ENCODE measurements at places on chromosomes 5 and 9. TPM values are rescaled to one million over a fixed set of nuclear protein-coding genes. Genes with fewer than 3 reads are reported as not detected.

DNA sequence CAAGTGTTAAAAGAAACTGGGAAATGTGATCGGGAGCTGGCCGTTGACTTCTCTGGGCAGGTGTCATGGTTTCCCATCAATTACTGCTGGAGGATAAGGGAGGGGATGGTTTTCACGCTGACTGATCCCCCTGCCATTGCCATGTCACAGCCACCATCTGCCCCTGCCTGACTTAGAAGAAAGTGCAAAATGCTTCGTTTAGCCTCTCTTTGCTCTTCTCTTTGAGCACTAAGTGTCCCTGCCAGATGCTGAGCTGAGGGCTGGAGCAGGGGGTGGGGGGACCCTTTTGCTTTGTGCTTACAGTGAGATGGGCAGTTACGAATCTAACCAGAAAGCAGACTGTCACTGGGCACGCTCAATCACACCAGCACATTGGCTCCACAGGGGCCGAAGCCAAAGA is 138.4 kb upstream of the ALDH1B1 start:
- DNase-seq = no peak

Gene ANXA2R
- total RNA-seq = 1.3 TPM

DNA sequence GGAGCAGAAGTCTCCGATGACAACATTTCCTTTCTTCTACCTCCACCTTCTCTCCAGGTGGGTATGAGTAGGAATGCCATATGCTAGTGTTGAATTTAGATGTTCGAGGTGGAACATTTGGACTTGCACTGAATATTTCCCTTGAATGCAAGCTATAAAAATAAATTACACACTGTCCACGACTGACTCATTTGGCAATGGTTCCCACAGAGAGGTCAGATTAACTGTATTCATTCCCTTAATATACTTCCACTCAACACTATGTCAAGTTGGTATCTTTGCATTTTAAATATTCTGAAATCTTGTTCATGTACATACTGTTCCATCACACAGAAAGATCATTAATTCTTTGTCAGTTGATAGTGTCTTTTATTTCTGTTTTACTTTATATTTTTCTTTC is 222.6 kb upstream of the PIK3R1 start:
- no peak for DNase-seq

GRCh38 chr9:85744480-85744879 is 2.7 kb upstream of the AGTPBP1 start:
- no peak for DNase-seq

DNA sequence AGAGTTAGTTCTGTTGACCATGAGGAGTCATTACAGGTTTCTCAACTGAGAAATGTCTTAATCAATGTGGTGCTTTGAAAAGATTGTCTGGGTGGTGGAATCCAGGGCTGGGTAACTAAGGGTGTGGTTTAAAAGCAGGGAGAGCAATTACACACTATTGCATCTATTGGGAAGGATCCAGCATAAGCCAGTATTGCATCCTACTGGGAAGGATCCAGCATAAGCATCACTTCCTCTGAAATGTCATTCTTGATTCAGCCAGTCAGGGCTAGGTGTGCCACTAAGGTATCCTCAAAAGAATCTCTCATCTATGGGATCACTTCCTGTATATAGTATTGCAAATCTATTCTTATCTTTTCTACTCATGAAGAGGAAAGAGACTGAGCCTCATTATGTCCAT is 38.6 kb downstream of the ELOVL7 start:
- no peak for DNase-seq

Gene SHC3
- 103 TPM for total RNA-seq

Gene PMPCA
- total RNA-seq = 54.5 TPM

Gene PTGES
- 3.3 TPM for total RNA-seq

GRCh38 chr5:177455661-177456590 is 9.3 kb downstream of the PRR7 start:
- DNase-seq = peak; percentile 83

- no peak for DNase-seq
Measured at GRCh38 chr9:98232926-98233325, 22.5 kb downstream of the TBC1D2 start.

DNA sequence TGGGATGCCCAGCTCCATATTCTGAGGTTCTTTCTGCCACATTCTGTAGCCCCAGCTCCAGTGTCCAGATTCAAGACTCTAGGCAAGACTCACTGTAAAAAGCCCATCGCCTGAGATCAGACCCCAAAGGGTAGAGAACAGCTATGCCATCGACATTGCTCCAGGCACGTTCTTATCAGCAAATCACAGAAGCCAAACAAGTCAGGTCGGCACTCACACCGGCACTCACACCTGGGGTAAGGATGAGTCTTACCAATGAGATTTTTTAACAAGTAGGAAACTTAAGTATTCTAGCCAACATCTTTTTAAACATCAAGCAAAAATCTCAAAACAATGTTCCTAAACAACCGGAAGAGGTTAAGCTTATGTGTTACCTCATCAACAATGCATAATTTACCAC is 2.4 kb downstream of the CDKN2AIPNL start:
- no peak for DNase-seq

Gene GHR
- 3.9 TPM for total RNA-seq

DNA sequence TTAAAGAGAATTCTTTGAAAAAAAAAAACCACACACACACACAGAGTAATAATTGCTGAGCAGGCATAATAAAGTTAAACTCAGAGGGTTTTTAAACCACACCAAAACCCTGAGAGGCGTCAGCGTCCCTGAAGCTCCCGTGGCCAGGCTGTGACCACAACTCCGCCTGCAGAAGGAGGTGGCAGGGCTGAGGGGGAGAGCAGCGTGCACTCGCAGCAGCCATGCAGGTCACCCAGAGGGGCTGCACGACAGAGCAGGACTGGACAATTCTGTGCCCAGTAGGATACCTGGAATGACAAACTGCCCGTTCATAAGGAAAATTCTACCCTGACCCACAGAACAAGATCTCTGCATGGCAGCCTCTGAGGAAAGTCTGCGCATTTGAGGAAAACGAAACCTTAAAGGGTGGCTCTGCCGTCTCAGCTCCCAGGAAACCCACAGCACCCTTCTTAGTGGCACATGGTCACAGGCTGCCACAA is 44.0 kb downstream of the ROR2 start:
- DNase-seq = no peak

GRCh38 chr5:58523956-58524355 is 32.7 kb downstream of the GAPT start:
- DNase-seq = no peak

Gene TYRP1
- 1.3 TPM for total RNA-seq

GRCh38 chr5:8239198-8239597 is 370.2 kb downstream of the MTRR start:
- DNase-seq = no peak

DNA sequence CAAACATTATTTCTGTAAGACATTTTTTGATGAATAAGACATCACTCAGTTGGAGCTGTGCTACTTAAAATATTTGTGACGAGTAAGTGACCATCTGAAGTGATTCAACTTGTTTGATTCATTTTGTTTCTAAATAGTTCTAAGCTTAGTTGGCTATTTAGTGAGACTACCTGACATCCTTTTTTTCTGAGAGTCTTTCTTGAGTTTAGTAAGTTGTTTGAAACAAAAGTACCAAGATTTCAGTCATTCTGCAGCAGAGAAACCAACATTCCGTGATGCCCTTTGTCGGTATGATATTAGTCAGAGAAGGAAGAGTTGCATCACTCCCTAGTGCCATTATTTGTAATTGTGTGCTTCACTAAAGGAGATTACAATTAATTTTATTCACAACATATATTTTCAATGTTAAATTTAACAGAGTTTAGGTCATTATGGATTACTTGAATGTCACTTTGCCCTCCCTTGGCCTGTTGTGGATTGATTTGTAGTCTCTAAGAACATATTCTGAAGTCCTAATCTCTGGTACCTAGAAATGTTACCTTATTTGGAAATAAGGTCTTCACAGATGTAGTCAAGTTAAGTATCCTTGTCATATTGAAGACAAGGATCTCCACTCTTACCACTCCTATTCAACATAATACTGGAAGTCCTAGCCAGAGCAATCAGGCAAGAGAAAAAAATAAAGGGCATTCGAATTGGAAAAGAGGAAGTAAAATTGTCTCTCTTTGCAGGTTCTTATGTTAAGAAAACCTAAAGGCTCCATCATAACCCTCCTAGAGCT is 212.2 kb downstream of the PCSK1 start:
- no peak for DNase-seq

DNA sequence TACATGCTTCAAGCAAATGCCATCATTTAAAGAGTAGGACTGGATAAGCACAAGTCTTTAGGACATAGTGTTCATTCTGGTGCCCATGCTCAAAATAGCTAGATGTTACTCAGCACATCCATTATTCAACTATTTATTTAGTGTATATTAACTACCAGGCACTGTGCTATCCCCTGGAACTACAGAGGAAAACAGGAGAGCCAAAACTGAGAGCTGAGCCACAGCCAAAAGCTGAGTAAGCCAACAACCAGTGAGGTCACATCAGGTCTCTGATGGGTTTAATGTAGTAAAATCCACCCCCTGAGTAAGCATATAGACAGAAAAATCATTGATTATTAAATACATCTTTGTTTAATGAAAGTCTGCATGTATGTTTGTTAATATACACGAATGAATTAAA is 469.3 kb upstream of the DMAC1 start:
- DNase-seq = no peak

Data from dorsolateral prefrontal cortex (tissue), 122 donors.